ENCODE measurements at places on chromosomes 5 and 9. TPM values are rescaled to one million over a fixed set of nuclear protein-coding genes. Genes with fewer than 3 reads are reported as not detected.

OMD gene
- 6.5 TPM for total RNA-seq

ANKRD33B gene
- total RNA-seq = 4.6 TPM

PPP3R2 gene
- not detected for total RNA-seq

SLC6A3 gene
- not detected for total RNA-seq

SPINK13 gene
- 0.33 TPM for total RNA-seq

SPINK6 gene
- not detected for total RNA-seq

DNA sequence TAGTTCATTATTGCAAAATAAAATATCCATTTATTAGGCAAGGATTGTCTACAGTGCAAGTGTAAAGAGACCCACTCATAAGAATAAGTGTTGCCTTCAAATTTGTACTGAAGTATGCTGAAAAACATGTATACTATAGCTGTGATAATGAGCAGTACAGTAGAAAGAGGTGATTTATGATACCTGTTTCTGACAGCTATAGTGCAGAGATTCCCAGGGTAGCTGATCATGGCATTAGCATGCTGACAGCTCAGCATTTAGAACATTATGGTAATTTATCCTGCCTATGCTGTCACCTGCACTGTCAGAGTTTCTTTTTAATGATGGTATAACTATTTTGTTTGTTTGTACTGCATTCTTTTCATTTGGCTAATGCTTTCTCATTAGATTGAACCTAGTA is 177.6 kb upstream of the TLX3 start:
- no peak for DNase-seq

GRCh38 chr5:10466446-10467073 is 24.9 kb downstream of the ROPN1L start:
- DNase-seq = no peak

- DNase-seq = peak; percentile 82
Measured at GRCh38 chr5:59069438-59070079, 486.7 kb downstream of the RAB3C start.

DNA sequence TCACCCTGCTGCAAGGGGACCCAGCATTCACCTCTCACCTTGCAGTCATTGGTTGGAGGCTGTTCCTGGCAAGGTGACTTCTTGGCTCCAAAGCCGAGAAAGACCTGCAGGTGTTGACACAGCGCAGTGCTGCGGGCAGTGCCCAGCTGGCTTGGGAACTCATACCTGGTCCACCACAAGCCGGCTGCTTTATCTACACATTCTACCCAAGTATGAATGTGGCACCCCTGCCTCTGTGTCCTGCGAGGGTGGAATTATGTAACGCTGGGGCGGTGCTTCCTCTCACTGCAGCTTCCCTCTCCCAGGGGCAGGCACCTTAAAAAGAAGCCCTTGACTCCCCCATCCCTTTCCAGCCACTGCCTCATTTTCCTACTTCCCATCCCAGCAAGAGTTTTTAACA is 2.5 kb upstream of the ZMYND19 start:
- no peak for DNase-seq

DNA sequence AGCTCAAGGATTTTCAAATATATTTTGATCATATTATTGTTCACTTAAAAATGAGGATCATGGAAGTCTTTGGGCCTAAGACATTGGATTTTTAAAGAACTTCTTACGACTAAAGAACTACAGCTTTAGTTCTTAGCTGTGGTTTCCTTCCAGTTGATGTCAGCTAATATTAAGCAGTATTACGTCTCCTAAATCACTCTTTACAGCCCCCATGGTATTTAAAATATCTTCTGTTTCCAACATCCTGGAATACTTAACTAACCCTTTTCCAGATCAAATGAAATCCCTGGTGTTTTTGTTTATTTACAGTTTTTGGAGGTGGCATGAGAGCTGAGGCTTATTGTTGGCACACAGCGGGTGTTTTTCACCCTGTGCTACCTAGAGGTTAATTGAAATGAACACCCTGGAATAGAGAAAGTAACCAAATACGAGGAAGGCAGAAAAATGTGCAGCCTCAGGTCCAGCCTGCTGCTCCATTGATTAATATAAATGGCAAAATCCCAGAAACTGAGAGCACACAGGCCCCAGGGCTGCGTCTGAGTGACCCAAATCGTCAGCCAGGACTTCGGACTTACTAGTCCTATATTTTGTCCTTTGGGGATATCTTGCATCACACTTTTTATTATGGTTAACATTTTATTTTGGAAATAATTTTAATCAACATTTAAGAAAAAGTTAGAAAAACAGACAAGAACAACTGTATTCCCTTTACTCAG is 52.3 kb upstream of the ICE1 start:
- no peak for DNase-seq

DNA sequence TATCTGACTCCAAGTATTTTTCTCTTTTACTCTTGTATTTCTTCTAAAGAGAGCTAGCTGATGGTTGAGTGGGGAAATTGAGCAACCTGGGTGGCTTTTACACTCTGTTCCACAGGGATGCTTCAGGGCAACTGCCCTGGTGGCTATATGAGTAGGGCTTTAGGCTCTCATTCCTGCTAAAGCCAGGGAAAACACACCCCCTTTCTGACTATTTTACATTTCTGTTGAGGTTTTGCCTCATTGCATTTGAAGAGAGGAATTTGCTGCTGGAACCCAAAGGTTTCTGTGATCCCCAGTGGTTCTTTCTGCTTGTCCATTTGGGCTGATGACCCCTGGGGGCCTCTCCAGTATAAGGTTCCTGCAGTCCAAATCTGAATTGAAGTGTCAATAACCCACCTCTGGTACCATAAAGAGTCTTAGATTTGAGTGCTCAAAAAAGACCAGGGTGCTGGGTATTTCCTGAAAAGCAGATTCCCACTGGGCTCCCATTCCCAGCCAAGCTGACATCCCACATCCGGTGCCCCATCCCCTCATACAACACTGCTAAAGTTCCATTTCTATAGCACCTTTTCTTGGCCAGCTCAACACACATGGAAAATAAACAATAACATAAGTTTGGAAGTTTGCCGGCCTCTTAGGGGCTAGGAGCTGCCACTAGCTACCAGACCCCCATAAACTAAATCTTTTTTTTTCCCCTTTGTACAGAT is 59.5 kb downstream of the PAPPA start:
- DNase-seq = no peak

DNA sequence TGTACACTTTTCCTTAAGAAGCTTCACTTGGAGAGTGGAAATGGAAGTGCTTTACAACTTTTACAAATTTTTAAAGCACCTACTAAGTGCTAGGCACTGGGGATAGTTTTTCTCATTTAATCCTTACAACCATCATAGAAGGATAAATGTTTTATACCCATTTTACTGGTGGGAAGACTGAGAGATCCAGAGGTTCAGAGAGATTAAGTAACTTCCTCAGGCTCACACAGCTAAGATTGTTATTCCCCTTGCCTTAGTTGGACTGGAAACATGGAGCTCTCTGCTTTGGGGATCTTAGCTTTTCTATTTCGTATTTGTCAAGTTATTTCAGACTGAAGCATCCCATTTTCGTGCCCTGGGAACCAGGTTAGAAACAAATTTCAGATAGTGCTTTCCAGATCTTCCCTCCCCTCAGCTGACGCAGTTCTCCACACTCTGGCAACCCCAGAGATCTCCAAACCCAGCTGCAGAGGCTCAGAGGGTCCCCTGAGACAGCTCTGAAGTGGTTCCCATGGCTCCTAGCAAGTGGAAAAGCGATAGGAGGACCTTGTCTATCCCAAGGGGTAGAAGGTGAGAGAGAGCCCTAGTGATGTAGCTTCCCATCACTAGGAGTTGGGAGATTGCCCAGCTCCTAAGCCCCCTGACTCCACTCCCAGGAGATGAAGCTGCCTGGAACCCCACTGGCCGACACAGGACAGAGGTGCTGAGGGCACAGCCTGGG is 16.2 kb upstream of the GABBR2 start:
- no peak for DNase-seq

DNA sequence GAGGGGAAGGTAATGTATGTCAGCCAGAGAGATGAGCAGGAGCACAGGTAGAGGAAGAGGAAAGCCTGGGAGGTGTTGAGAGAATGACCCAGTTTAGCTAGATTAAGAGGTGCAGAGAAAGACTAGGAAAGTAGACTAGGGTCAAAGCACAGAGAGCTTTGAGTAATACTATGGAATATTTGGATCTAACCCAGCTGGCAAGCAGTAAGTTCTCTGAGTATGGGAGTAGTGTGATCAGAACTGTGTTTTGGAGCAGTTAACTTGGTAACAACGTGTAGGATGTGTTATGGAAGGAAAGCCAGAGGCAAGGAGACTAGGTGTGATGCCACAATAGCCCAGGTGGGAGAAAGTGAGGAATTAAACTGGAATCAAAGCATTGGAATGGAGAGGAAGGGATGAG is 84.9 kb upstream of the PTGER4 start:
- DNase-seq = no peak

DNA sequence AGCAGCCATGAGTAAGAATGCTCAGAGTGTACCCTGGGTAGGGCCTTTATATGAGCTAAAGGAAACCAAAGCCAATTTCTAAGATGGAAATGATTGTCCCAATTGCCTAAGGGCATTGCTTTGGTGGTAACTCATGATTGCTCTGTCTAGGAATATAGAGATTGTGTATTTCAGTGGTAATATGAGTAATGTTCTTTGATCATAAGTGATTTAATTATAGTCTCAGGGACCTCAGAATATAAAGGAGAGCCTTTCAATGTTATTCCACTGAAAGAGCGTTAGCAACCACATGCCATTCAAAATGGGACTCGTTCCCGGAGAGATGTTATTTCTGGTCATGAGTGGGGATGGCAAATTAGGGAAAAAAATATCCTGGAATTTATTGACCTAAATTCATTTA is 340.5 kb downstream of the ARHGEF28 start:
- DNase-seq = no peak

DNA sequence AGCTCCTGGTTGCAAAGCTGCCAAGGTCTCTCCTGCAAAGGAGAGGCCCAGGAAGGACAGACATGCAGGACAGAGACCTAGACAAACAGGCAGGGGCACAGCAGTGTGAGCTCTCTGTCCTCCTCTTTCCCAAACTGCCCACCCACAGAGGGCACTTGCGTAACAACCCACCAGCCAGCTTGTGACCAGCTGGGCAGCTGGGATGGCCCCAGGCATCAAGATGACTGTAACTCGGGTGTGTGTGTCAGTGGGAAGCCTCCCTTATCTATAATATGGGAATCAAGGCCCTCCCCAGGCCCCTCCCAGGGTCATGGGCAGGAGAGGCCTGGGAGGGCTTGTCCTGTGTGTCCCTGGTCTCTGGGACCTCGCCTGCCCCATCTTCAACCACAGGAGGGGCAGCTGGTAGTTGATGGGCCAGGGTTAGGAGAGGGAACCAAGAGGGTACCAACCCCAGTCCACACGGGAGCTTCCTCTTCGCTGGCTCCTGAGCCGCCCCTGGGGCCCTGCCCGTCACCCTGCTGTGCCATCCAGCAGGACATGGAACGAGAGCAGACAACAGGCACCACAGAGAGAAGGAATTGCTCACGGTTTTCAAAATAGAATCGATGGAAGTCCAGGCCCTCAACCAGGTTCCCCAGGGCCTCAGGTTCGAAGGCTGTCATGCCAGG is 37.9 kb downstream of the SLC6A7 start:
- no peak for DNase-seq

DNA sequence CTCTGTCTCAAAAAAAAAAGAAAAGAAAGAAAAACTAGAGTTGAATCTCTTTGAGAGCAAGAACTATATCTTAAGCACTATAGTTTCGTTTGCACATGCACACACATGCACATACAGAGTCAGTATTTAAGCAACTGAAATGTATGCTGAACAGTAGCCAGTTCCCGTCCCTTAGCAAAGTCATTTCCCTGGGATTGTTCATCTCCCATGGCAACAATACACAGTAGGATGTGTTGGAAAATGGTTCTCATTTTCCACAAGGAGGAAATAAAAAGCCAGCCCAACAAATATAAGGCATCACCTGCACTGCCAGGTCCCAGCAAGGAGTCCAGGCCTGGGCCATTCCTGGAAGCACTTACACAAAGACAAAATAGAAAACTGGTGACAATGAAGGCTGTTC is 4.2 kb upstream of the ZNF346 start:
- DNase-seq = no peak

DNA sequence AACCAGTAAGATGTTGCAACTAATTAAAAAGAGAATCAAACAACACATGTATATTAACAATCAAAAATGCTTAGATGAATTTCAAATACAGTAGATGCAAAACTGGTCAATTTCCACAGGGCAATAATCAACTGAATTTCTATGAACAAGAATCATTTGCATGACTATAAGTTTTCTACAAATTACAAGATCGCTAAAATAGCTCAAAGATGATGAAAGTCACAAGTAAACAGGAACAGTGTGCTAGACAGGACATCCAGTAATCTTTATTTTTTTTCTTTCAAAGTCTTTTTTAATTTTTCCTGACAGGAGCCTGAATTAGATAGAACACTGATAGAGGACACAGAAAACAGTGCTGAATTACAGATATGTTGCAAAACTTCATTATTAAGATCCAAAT is 608.2 kb upstream of the DAB2 start:
- no peak for DNase-seq

- no peak for DNase-seq
Measured at GRCh38 chr5:167453246-167454030, 838.0 kb upstream of the WWC1 start.

GRCh38 chr5:181047921-181048320 is 7.9 kb downstream of the BTNL9 start:
- DNase-seq = no peak

DNA sequence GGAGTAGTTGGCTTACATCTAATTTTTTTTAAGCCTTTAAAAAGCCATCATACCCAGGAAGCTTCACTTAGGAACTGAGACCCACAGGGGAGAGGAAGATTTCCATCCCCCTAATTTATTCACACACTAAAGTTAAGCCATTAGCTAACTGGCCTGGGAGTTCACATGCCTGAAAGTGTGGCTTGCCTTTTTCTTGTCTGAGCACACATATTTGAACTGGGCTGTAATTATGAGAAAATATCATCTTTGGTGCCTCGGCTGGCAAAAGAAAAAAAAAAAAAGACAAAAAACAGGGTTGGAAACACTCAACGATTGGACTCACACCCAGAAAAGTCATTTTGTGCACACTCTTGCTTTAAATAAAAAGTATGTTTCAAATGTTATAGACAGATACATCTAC is 847.3 kb downstream of the MAT2B start:
- DNase-seq = no peak

DNA sequence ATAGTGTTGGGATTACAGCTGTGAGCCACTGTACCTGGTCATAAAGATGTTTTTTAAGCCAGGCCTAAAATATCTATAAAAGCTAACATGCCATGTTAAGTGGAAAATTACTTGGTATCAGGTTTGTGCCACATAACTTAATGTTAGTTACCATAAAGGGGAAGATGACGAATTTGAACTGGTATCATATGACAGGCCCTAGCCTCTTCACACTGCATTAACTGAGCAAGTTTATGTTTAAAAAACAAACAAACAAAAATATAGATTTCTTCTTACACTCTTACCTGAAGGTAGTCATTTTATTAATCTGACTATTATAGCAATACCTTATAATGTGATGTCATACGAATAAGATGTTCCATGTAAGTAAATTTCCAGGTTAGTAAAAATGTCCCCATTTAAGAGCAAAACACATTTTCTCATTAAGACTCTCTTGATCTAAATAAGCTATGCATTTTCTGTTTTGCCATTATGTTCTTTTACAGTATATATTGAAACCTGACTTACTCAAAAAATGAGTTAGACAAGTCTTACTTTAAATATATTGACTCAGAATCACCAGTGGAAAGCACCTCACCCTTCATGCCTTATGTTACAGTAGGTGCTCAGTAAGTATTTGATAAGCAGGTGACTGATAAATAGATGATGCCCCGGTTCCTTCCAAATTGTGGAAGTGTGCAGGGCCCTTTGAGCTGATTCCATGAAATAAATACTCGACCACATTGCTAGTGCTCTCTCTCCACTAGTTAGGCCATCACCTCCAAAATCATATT is 125.4 kb downstream of the CDC42SE2 start:
- DNase-seq = no peak
